Thymus (tissue), 14 donors: ENCODE measurements at places on chromosomes 7 and 10.

DNA sequence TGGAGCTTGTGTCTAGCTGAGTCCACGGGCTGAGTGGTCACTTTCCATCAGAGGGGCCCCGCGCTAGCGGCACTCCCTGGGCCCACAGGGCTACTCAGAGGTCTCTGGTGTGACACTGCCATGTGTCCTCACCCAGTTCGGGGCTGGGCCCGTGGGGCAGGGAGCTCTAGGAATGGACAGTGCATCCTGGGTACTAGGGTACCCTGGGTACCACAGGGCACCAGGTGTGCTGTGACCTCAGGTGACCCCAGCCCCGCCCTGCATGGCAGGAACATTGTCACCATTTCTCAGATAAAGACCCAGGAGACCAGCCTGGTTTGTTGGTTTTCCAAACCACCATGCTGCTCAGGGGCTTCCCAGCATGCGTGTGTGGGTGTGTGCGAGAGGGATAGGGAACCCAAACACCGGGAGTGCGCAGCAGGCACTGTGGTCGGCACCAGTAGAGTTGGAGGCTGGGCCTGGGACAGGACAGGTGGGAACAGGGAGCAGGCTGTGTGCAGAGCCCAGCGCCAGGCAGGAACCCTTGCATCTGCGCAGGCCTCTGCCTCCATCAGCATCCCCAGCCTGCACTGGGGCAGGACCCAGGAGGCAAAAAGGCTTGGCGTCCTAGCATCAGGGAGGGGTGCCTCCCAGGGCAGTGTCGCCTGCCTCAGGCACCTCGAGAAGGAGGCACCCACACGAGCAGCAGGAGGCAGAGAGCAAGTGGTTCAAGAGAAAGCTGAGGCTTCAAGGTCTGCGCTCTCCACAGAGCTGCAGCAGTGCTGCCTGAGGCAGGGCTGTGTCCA, 19.4 kb upstream of the CSGALNACT2 start:
- DNase-seq: no peak

DNA sequence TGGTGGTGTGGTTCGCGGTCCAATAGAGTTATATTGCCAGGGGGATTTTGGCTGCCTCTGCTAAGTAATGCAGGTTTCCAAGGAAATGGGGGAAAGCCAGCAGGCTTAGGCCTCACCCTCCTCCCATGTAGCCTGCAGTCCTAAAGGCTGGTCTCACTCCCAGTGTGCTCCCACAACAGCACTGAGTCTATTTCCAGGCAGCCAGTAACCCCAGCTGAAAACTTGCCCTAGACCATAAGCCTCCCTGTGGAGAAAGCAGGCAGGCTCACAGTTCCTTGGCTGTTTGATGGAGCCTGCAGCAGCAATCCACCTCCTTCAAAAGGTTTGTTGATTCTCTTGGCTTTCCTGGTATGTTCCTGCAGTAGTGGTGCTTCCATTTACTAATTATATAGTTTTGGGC, 220.0 kb upstream of the ZNF804B start:
- no peak for DNase-seq

DNA sequence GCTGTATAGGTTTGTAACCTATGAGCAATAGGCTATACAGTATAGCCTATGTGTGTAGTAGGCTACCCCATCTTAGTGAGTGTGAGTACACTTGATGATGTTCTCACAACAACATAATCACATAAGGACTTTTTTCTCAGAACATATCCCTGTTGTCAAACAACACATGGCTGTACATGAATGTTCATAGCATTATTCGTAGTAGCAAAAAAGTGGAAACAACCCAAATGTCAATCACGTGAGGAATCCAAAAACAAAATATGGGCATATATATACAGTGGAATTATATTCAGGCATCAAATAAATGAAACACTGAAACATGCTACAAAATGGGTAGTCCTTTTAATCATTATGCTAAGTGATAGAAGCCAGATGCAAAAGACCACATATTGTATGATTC, 31.1 kb downstream of the CCDC172 start:
- DNase-seq: no peak

- no peak for DNase-seq
These were observed 29.5 kb upstream of the DNAAF5 start for GRCh38 chr7:696812-697551.

DNA sequence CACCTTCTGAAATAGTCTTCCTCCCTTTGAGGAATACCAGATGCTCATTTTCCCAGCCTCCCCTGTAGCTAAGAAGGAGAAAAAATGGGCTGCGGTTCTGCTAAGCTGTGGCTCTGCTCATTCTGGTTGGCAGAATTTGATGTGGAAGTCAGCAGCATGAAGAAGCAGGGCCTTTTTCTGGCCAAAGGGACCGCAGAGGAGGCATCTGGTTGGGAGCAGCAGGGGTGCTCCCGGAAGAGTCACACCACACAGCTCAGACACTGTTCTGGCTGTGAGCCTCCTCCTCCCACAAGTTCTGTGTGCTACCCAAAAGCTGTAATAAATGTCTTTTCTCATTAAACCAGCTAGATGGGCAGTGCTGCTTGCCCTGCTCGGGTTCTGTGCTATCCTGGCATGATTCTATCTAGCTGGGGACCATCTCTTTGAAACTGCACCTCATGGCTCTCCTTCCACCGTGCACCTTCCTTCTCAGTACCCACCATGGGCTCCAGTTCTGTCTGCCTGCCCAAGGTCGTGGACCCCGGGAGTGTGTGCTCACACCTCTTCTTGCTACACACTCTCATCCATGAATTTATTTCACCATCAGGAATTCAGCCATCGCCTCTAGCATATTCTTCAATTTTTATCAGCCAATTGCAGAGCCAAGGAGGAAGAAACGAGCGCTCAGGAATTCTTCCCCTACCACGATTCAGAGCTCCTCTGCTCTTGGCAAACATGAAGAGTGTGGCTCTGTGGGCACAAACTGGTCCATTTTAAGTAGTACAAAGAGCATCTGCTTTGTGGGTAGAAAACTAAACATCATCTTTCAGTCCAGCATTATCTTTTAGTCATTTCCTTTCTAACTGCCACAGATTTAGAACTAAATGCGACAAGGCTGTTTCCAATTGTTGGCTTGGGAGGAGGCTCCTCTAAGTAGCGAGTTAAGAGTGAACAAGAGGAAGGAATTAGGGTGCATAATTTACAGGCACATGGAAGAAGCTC, 76.9 kb downstream of the FAM171A1 start:
- DNase-seq: no peak

DNA sequence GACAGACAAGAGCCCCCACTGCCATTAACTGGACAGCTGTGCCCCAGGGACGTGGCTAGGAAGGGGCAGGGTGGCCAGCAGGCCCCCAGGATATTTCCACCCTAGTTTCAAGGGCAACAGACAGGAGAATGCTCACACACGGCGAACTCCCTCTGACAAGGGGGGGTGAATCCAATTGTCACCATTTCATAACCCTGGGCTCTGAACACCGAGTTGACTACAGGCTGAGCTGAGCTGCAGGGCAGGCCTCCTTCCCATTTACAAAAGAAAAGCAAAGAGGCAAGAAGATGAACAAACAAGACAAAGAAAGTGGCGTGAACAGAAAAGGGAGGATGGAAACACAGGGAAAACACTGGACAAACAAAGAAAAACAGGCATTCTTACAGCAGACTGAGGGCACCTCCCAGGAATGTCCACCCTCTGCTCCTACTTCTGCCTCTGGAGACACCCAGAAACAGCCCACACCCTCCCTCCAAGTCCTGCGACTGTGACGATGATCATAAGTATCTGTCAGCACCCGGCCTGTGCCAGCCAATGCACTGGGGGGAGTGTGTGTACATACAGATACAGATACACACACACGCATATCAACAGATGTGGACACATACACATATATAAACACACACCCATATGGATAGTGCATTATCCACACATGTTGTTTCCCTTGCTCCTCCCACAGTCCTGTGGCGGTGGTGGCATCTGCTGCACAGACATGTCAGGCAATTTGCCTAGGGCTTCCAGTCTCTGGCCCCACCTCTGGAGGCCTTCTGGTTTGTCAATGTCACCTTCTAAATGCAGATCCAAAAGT, 66.2 kb downstream of the FAM53B start:
- DNase-seq: no peak

DNA sequence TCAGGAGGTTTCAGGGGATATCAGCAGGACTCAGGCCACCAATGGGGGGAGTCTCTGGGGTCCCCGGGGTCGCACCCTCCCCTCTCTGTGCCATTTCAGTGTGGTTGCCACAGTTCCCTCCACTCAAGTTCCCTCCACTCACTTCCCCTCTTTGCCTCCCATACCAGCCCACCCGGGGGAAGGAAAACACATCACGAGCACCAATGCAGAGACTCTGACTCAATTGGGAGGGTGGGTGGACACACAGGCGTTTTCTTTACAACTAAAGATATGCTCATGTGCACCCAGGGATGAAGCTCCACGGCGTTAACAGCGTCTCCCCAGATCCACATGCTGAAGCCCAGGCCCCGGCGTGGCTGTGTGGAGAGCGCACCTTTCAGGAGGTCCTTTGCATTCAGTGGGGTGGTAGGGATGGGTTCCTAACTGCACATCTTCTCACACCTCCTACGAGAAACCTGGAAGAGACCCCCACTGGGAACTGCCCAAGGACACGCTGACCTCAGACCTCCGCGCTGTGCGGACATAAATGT, 254.1 kb downstream of the ZMYND11 start:
- DNase-seq: no peak

GRCh38 chr10:127125331-127125730, 71.1 kb downstream of the INSYN2A start:
- DNase-seq: no peak

DNA sequence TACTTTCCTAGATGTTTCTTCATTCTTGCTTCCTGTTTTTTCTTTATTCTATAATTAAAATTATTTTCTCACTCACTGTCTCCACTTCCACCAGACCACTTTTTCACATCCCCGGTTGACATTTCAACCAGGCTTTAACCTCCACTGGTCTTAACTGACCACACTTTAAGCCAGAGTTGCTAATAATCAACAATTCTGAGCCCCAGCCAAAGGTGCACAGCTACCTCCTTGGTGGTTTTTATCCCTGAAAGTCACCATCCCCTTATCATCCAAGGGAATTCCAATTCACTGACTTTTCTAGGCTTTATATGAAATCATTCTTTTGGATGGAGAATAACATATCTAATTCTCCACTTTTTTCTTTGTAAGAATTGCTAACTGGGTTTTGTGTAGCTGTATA, 138.9 kb downstream of the FRMD4A start:
- no peak for DNase-seq

DNA sequence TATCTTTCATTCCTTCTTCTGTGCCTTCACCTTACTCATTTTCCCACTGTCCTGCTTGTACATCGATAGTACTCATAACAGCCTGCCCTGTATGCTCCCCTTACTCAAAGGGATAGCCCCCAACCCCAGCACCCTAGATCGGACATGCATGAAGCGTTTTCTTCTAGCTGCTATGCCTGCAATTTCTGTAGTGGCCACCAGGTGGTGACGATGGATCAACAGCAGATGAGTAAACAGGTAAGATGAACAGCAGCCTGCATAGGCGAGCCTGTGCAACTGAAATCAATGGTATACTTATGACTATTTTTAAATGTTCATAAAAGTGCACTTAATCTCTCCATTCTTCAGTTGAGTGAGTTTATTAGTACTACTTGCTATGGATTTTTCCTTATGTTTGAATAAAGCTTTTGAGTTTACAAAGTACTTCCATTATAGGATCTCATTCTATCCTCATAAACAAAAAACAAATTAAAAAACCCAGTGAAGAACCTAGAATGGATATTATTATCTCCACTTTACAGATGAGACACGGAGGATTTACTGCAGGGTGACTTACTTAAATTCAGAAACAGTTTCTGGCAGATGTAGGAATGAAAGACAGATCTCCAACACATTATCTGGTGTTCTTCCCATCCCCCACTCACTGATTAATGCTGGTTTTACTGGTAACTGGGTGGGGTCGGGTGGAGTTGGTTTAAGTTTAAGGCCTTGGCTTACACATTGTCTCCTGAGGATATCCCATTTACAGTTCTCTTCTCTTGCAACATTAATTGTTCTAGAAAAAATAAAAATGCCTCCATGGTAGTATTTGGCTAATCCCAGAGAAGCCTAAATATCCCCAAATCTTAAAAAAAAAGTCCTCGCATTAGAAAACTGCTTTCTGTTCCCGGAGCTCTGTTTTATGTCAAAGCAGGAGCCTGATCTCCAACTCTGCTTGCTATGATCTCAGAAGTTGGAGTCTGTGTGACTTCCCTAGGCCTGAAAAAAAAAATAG, 222.1 kb downstream of the GLI3 start:
- DNase-seq: no peak

DNA sequence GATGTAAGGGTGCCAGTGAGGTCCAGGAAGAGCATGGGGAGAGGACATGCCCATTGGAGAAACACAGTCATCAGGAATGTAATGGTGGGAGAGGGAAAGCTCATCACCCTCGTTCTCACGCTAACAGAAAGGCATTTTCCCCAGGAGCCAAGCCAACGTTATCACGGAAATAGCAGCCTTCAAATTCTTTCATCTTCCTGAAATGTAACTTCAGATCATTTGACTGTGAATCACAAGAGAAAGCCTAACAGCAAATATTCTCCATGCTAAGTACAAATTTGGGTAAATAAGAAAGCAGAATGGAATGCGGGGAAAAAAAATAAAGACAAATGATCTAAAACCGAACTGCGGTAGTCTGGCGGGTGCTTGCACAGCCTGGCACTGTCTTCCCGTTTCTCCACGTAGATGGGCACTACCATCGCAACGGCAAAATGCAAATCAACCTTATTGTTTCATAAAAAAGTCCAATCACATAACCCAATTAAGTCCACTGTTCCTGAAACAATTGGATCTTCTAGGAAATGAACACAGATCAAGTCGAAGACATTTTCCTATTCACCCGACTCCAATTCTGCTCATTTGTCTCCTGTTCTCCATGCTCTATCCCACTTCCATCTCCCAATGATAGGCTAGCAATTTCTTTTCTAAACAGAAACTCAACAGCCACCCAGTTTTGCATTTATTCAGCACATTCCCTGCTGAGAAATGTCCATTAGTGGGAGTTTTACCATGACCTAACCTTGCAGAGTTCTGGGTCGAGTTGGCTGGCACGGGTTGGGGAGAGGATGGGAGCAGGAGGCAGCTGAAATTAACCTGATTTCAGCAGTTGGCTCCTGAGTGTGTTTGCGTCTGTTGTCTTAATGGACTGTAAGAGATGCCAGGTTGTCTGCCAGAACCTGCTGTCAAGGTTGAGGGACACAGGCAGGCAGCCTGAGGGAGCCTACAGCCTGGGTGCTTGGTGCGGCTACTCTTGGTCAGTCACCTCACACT, 74.6 kb upstream of the FRMD4A start:
- no peak for DNase-seq

DNA sequence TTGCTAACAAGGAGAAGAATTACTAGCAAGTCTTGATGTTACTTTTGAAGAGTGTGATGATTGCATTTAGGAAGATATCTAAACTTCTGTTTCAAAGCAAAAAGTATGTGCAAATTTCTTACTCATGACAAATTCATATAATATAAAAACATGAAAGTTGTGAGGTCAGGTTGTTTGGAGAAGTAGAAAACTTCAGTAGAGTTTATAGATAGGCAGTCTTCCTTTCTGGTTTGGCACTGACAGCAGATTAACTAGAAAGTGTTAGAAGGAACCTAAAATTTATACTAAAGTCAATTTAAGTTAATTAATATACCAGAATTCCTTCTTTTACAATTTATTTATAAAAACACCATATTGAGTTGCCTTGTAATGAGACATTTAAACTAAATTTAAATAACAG, 16.9 kb downstream of the PTEN start:
- DNase-seq: no peak

- no peak for DNase-seq
These were observed 88.1 kb upstream of the FOXI2 start for GRCh38 chr10:127648885-127649284.

GRCh38 chr7:73920406-73921134, 59.6 kb downstream of the TMEM270 start:
- DNase-seq: no peak
